Naive thymus-derived CD4-positive, alpha-beta T cell (primary cell): ENCODE measurements at places on chromosomes 13 and 19. TPM values are rescaled to one million over a fixed set of nuclear protein-coding genes. Genes with fewer than 3 reads are reported as not detected.
A peak's percentile ranks its signal among the peaks of the same experiment; 100 is the strongest.

- H3K4me3 ChIP-seq, result no peak overlapping the region
- H3K36me3 ChIP-seq, result no peaks in the 10 kb centered on the region
- DNase-seq, result no peak
- no peaks in the 10 kb centered on the region for H3K4me1 ChIP-seq
Observed at GRCh38 chr19:31085125-31085524, 264.1 kb downstream of the TSHZ3 start.

DNA sequence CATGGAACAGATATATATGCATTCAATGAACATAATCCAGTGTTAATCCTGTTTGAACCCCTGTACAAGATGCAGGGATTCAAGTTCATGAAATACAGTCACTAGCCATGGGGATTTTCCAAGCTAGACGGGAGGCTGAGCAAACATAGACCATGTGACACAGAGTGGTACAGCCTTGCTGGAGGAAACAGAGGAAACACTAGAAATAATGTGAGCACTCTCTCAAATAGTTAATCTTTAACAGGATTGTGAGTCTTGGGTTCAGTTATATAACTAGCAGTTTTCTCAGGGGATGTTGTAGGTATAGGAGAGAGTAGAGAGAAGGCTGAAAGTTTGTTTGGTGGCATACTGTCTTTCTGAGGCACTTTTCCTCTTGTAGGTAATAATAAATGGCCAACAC lies 13.9 kb upstream of the LGALS16 start:
- H3K4me3 ChIP-seq, result no peak overlapping the region
- H3K27me3 ChIP-seq, result no peaks in the 10 kb centered on the region
- H3K27ac ChIP-seq, result no peak overlapping the region
- H3K36me3 ChIP-seq, result no peaks in the 10 kb centered on the region
- no peaks in the 10 kb centered on the region for H3K4me1 ChIP-seq

- peak overlapping the region; percentile 94 for H3K27ac ChIP-seq
- H3K4me3 ChIP-seq, result peak overlapping the region; percentile 62
- H3K36me3 ChIP-seq, result peaks cover 7% of the 10 kb centered on the region
- no peaks in the 10 kb centered on the region for H3K27me3 ChIP-seq
Observed at GRCh38 chr19:29667901-29668341, 2.7 kb downstream of the PLEKHF1 start.

- H3K27me3 ChIP-seq, result no peaks in the 10 kb centered on the region
- peak overlapping the region; percentile 95 for H3K27ac ChIP-seq
- H3K36me3 ChIP-seq, result peaks cover 8% of the 10 kb centered on the region
- peak overlapping the region; percentile 86 for H3K4me3 ChIP-seq
Observed at GRCh38 chr19:49676136-49676783, 811 bp upstream of the PRMT1 start.

The ELF1 gene
- 193 TPM for total RNA-seq

The CLEC4G gene
- not detected for total RNA-seq

The GFY gene
- not detected for total RNA-seq

The ILF3 gene
- total RNA-seq, result 374 and 381 TPM in 2 replicates

The FGF22 gene
- 0.51 TPM for total RNA-seq

The OR4F17 gene
- not detected in 2 replicates for total RNA-seq

The ADM5 gene
- 2.8 TPM for total RNA-seq
